HFFc6 (cell line): ENCODE measurements at places on chromosomes 7 and 10.

DNA sequence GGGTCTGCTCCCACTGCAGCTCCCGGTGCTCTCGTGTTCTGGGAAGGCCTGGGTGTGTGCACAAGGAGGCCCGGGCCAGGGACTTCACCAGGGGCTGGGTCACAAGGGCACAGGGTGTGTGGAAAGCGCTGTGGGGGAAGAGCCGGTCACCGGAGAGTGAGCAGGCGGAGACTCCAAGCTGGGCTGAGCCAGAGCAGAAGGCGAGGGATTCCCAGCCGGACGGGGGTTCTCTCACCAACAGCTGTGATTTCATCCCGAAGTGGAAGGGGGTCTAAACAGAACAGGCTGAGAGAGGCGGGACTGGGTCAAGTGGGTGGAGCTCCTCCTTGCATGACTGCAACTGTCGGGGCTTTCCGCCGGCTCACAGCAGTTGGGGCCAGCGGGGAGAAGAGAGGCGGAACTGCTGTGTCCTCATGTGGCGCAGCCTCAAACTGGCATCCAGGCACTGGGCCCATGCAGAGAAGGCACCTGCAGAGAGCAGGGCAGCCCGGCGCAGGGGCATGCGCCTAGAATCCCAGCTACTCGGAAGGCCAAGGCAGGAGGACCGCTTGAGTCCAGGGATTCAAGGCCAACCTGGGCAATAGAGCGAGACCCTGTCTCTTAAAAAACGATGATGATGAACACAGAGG, 7.6 kb upstream of the ORAI2 start:
- DNase-seq = no peak

DNA sequence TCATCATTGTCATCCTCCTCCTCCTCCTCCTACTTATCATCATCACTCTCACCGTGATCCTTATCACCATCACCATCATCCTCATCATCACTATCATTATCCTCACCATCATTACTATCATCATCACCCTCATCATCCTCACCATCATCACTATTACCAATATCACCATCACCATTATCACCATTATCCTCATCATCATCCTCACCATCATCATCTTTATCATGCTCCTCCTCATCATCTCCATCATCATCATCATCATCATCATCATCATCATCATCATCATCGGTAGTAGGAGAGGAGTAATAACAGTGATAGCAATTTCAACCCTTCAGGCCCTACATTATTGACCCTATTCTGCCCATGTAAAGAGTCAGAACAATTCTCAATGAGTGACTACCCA, 345.9 kb upstream of the ZNF32 start:
- DNase-seq = no peak

- no peak for DNase-seq
These were observed 111.7 kb upstream of the STARD3NL start for GRCh38 chr7:38066391-38066790.

DNA sequence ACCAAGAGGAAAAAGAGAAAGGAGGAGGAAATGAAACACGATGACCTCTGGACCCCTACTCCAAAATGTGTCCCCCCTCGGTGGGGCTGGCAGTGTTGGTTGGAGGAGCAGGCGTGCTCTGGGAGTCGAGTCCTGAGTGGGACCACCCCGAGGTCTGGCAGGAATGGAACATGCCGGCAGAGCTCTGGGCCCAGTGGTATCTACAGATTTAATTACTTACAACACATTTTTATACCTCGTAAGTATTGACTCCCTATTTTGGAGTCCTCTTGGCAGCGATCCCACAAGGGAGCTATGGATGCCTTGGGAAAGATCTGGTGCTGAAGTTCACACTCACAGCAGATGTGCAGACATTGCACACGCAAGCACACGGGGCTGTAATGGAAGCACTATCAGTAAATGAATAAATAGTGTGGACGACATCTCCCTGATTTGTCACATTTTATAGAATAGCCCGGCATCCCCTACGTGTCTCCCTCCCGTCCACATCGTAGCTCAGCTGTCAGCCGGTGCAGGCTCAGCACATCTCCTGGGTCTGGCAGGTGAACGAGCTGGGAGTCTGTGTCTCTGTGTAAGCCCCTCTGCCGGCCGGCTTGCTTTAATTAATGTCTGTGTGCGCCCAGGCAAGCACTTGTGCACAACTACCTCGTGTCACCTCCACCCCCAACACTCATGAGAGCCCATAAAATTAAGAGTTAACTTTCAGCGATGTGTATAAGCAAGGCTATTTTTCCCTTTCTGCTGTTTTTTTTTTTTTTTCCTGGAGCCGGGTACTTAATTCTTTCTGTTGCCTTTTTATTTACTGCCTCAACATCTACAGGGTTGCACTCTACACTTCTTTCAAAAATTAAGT, 603.2 kb downstream of the LRMDA start:
- DNase-seq = no peak

GRCh38 chr7:137160236-137160635, 183.3 kb downstream of the PTN start:
- no peak for DNase-seq
